ENCODE measurements at places on chromosomes 11 and 22. TPM values are rescaled to one million over a fixed set of nuclear protein-coding genes. Genes with fewer than 3 reads are reported as not detected.

TSPAN18 gene
- total RNA-seq: 7.3 TPM

DNA sequence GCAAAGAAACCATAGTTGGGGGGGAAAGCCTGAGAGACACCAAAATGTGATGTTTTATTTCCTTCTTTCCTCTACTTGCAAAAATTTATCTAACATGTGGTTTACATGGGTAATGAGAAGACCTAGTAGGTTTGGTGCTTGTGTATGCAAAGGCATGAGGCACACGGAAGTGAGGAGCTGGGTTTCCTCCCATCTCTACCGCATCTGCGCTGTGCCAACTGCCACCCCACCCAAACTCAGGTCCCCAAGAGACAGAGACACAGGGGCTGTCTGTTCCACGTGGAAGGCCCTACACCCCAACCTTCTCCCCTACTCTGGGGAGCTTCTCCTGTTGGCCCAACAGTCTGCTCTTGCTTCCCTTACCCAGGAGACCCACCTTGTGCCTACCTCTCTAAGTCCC, 4.8 kb downstream of the RTL6 start:
- no peak for DNase-seq

- DNase-seq: no peak
These were observed 184.5 kb upstream of the PITPNB start for GRCh38 chr22:28103596-28103995.

DNA sequence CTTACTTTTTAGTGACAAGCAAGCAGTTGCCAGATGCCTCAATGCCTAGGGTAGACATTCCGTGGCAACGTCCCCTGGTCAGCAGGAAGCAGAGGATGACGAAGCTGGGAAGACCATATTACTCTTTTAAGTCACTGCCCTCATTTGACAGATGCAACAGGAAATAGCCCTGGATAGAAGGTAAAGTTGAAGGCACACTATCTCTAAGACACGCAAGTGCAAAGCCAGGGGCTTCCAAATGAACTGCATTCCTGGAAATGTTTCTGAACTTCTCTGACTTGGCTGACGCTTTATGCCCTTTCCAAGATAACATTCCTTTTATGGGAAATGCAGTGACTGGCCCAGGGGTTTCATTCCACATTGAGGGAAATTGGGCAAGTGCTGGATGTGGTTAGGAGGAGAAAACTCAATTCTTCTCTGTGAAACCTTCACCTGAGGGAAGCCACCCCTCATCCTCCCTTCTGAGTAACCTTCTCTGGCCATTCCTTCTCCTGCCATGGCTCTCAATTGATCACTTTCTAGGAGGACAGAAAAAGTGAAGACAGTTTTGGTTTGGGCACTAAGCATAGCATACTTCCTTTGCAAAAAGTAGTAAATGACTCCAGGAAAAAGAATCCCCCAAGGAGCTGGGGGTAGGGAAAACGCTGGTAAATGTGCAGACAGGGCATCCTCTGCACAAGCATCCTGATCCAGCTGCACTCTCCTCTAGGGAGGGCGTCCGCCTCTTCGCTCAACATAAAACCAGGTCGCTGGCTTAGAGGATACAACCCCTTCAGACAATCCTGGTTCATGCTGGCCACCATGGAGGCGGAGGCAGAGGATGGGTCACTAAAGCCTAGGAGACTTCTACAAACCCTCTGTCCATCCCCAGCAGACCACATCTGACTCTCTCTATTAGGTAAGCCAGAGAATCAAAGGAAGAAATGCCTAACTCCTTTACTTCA, 14.5 kb downstream of the PCSK7 start:
- DNase-seq: no peak

MS4A4A gene
- total RNA-seq: not detected

Data from activated naive CD4-positive, alpha-beta T cell treated with anti-CD3 and anti-CD28 coated beads for 36 hours (primary cell).